ENCODE measurements at places on chromosomes 1 and 21.

DNA sequence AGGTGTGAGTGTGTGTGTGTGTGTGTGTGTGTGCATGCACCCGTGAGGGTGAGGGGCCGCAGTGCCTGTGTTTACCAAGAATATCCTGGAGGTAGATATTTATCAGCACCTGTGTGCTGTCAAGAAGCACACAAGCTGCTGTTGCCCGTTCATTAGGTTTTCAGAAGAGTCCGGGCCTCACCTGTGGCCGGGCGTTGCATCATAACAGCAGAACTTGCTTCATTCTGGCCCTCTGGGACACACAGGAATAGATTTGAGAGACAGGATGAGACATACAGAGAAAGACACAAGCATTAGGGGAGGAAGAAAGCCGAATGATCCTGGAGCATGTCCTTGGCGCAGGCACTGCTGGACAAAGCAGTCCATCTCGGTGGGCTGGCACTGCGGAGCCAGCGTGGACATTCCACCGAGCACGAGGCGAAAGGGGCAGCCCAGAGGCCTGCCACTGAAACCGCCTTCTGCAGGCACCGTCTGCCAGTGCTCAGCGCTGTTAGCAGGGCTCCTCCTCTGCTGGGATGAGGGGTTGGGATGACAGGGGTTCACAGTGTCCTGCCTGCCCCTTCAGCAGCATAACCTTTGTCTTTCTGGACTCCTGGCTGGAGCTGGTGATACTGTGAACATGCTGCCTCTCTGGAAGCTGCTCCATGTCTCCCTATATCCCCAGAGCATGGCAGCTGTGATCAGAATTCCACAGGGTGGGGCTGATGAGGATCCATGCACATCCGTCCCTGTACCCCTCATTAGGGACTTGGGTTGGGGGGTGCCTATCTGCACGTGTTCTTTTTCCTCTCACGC, 81.1 kb downstream of the PEX14 start:
- DNase-seq: no peak

DNA sequence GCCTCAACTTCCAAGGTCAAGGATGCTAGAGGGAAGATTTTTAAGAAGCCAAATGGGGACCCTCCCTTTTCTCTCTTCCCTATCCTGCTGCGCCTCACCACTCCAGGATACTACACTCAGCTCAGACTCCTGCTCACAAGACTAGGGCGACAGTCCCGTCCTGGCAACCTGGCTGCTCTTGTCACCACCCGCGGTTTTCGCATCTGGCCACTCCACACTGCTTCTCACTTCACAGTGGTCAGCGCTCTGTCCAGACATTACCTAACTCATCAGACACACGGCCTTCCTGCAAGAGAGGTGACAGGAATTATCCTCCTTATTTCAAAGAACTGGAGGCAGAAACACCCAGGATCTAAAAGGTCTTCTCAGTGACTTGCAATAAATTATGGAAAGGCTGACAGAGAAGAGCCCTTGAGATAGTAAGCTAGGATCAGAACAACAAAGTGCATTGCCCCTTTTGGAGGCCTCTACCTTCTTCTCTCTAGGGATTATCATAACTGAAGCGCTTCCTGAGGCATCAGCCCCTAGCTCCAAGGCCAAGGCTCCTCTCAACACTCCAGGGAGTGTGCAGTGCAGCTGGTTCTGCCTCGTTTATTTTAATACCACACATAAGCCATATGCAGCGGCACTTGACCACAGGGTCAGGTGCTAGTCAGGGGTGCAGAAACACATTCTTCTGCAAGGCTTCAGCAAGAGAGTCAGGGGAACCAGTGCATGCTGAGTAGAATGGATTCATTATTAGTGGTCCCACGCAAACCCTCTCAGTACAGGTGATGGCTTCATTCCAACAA, 41.9 kb downstream of the ASTN1 start:
- no peak for DNase-seq

- DNase-seq: no peak
These were observed 4.2 kb downstream of the ELAPOR1 start for GRCh38 chr1:109118089-109118488.

GRCh38 chr21:14690886-14691285, 144.8 kb upstream of the SAMSN1 start:
- no peak for DNase-seq

GRCh38 chr1:22031214-22031962, 21.1 kb upstream of the CDC42 start:
- DNase-seq: no peak

GRCh38 chr1:163512349-163512989, 190.7 kb downstream of the NUF2 start:
- DNase-seq: no peak

- no peak for DNase-seq
These were observed 28.0 kb downstream of the AGPAT3 start for GRCh38 chr21:43892984-43893535.

DNA sequence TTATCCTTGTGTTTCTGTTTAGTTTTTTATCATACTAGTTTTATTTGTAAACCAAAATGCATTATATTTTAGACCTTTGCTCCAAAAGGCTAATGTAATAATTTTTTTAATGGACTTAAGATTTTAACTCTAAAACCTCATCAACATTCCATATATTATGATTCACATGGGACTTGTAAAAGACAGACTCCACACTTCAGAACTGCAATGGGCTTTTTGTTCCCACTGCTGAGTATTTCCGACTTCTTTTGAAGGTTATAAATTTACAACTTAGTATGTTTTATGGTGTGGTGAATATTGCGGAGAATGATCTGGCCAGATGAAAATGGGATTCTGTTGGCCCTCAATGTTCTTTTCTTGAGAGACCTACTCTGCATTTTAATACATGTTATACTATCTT, 678.5 kb downstream of the USP25 start:
- no peak for DNase-seq

DNA sequence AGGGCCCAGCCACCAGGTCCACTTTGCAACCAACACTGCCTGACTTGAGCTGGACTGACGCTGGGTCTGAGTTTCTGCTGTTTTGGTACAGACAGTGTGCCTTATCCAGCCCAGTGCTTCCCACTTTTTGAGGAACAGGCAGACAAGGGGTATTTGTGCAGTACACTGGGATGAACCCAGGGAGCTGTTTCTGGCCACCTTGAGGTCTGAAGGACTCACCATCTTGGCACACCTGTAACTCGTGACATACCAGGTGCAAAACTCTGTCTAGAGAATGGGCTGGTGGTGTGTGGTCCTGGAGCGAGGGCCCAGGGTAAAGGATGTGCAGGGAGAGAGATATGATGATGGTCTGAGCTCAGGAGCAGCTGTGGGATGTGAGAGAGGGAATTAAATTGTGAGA, 148.6 kb downstream of the PCP4 start:
- DNase-seq: no peak

DNA sequence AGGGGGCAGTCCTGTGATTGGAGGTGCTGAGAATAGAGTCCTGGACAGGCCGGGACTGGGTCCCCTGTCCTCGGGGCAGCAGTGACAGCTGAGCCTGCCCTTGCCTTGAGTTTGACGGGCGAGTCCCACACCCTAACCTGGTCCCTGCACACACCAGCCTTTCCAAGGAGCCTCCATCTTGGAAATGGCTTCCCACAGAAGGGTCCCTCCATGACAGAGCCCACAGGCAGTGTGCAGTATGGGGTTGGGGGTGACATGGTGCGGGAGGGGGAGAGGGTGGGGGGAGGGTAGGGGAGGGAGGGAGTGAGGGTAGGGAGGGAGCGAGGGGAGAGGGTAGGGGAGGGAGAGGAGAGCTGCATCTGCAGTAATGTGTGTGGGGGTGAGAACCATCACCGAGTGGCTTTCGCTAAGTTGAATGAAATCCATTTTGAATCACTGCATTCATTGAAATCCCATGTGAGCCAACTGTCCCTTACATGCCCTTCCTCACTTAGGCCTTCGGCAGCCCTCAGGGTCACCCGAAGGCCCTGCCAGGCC, 10.1 kb upstream of the TMEM52 start:
- DNase-seq: no peak

DNA sequence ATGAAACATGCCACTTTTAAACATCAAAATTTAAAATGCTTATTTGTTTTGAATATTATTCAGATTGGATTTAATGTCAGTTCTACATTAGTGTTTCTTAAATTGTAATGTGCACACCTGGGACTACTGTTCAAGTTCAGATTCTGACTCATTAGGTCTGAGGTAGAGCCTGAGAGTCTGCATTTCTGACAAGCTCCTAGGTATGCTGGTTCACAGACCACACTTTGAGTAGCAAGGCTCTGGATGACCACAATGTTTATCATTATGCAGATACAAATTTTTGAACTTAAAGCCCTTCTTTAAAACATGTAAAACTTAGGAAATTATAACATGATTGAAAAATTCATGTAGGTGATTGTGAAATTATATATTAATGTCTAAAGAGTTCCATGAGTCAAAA, 40.2 kb downstream of the TTLL7 start:
- no peak for DNase-seq

DNA sequence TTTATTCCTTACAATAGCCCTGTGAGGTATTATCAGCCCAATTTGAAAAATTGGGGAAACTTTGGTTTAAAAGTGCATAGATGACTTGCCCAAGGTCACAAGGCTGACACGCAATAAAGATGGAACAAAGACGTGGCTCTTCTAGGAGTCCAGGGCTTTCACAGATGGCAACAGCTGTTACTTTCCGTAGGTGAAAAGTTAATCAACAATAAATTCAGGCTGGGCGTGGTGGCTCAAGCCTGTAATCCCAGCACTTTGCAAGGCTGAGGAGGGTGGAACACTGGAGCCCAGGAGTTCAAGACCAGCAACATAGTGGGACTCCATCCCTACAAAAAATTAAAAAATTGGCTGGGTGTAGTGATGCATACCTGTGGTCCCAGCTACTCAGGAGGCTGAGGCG, 87.8 kb upstream of the ATF3 start:
- no peak for DNase-seq

- no peak for DNase-seq
These were observed 85.3 kb downstream of the PSMG1 start for GRCh38 chr21:39097981-39098380.

DNA sequence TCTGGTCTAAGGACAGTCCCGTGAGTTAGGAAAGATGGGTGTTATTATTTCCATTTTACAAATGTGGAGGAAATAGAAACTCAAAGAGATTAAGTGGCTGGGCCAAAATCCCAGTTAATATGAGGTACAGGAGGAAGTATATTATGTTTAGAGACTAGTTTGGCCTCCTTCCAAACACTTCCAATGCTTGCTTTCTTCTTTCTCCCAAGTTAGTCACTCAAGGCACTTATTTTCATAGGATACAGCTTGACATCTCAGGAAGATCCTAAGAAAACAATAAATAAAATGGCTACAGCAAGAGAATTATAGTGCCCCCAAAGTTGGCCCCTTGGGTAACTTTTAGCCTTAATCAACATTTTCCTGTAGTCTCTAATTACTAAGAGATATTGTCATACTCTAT, 47.5 kb upstream of the IPO9 start:
- no peak for DNase-seq

DNA sequence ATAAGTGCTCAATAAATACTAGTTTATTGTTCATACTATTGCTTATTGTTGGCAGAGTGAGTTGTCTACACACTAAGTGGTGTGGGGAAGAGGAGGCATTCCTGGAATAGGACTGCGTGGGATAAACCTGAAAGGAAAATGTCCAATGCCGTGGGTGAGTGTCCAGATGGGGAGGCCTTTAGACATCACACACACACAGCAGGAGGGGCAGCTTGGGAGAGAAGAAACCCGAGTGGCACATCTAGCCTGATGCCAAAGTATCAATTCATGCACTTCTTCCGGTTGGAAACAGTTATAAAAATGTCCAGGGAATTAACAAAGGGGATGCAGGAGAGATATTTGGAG, 27.3 kb downstream of the CCN1 start:
- no peak for DNase-seq

DNA sequence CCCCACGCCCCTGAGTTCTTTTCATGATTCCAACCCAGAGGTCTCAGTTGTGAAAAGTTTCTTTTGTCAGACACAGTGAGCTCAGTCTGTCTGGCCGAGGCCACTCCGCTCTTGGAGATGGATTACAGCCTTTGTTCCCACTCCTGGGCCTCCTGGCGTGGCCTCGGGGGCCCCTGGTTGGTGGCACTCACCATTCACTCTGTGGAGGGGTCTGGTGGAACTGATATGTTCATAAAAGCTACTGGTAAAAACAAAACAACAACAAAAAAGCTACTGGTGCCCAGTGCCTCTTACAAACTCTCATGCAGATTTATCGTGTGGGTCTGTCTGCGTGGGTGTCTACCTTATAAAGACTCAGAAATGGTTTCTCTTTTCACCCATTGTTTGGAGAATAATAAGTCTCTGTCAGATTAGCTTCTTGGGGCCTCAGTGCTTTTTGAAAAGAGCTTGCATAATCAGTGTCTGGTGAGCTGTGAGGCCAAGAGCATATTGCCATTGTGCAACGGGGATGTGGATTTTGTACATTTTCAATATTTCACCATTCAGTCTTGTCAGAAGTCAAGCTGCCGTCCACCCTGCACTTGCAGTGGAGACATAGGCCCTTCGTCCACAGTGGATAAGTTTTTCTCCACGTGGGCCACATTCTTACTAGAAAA, 86.7 kb downstream of the GALNT2 start:
- no peak for DNase-seq

DNA sequence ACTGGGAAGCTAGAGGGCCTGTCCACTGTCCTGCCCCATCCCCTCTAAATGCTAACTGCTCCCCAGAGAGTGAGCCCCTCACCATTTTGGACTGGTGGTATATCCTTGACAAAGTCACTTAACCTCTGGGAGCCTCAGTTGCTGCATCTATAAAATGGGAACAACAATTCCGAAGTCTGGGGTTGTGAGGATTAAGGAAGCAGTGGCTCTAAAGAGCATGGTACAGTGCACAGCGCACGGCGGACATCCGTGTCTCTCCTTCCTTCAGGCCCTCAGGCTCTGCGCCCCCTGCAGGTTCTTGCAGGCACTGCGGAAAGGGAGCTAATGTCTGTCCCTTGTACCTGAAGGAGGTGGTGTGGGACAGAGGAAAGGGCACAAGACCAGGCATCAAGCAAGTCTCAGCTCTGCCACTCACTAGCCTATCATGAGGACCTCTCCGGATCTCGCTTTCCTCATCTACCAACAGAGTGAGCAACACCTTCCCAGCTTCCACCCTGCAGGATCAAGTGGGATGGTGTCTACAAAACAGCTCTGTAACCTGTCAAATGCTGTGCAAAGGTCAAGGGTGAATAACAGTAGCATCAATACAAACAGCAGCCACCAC, 20.1 kb downstream of the ECE1 start:
- peak; percentile 46 for DNase-seq

- no peak for DNase-seq
These were observed 35.8 kb downstream of the TFF3 start for GRCh38 chr21:42279341-42279871.

DNA sequence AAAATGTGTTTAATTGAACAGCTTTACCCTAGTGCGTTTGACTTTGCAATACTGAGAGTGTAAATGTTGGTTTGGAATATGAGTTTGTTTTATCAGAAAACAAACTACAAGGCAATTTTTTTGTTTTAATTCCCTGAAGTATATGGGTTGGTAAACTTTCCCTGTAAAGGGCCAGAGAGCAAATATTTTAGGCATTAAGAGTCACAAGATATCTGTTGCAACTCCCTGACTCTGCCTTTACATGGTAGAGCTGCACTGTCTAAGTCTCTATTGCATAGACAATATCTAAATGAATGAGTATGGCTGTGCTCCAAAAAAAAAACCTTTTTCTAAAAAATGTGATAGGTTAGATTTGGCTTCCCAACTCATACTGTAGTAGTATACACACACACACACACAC, 115.1 kb upstream of the PBX1 start:
- DNase-seq: no peak
